SW480 (cell line): ENCODE measurements at places on chromosomes 4 and X.

GRCh38 chr4:139736661-139737060 is 71.0 kb downstream of the MGST2 start:
- DNase-seq = no peak

- no peak for DNase-seq
Measured at GRCh38 chr4:156623376-156623775, 348.2 kb downstream of the PDGFC start.

DNA sequence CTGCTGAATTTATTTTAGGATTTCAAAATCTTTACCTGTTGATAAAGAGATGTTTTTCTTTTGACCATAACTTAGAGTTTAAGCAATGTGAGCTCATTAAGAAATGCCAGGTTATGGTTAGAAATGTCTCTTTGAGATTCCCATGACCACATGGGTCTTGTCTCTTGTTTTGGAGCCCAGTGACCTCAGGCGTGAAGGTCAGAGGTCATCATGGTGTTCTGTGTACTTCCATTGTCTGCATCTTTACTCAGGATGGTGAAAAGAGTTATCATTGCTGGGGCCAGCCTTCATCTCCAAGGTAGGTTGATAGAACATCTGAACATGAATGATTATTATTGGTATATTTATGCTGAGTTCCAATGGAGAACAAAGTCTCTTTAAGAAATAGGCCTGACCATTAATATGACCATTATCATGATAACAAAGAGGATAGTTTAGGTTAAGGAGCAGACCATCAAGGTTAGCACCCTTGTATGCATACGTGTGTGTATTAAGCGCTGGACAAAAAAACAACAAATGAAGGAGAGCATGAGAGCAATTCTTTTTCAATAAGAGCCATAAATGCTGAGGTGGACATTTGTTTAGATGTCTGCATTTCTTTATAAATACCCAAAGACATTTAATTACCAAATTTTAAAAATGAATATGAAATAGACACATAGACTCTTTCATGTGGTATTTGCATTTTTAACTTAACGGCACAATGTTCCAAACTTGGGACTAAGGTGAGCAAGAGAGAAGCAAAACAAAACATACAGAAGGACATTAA is 120.6 kb upstream of the PAQR3 start:
- no peak for DNase-seq

DNA sequence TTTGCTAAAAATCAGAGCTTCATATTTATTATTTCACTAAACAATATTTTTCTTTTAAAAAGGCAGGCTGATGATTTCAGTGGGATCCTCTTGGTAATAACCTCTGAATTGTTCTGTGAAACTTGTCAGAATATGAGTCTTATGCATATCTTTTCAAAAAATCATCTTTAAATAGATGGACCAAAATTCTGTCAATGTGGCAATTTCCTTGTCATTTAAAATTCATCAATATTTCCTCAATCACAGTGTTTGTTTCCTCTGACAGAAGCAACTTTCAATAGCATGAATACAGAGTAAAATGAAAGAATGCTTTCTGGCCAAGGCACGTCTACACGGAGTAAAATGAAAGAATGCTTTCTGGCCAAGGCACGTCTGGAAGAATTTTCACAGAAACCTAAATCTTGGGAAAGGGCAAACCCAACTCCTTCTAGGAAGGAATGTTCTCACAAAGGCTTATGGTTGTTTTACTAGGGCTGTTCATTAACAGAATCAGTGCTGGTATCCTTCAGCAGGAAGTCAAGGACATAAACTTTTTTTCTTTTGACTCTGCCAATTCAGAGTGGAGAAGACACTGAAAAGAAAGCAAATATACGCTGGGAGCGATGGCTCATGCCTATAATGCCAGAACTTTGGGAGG is 99.0 kb upstream of the GPR34 start:
- DNase-seq = peak; percentile 1

DNA sequence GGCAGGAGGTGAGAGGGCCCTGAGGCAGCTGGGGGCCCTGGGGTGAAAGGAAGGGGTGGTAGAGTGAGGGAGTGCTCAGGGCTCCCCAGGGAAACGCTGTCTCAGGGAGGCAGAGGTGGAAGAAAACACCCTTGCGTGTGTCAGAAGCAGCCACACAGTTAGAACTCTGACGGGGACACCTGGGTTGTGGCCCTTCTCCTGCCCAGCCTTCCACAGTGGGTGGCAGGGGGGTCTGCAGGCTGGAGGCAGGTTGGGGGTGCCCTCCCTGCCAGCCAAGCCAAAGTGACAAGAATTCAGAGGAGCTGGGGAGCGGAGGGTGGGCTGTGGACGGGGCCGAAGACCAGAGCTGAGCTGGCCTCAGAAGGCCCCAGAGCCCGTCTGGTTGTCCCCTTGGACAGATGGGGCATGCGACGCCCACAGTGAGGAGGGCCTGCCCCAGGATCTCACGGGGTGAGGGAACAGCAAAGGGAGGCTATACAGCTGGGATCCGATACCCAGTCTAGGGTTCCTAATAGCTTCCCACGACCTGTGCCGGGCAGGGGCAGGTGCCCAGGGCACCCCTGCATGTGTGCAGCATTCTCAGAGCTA is 105.2 kb upstream of the ADRA2C start:
- no peak for DNase-seq

- no peak for DNase-seq
Measured at GRCh38 chrX:55030271-55031205, at the start of gene ALAS2. ALAS2 (minus strand) TSS chrX:55030977; CDS start chrX:55026000, 4,977 bp downstream.

- no peak for DNase-seq
Measured at GRCh38 chr4:142408003-142408441, 438.1 kb downstream of the INPP4B start.
